ENCODE measurements at places on chromosomes 3 and 15. TPM values are rescaled to one million over a fixed set of nuclear protein-coding genes. Genes with fewer than 3 reads are reported as not detected.

DNA sequence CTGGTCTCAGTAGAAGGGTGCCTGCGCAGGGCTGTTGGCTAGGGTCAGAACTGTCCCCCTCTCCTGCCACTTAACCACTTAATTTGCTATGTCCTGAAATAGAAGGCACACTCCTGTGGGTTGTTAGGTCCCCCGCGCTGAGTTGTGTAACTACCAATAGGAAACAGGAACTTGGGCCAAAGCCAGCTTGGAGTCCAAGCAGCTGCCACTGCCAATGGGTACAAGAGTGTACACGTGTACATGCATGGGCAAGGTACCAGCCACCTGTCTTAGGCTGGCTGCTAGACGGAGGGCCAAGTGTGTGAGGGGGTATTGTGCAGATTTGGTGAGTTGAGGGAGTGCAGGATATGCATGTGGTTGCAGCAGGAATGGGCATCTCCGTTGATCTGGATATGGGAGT, 29.7 kb upstream of the POLG start:
- no peak for DNase-seq

GRCh38 chr15:29045717-29046116, 159.9 kb downstream of the APBA2 start:
- DNase-seq: no peak

- peak; percentile 28 for DNase-seq
These were observed 2.8 kb downstream of the DUSP7 start for GRCh38 chr3:52053307-52054304.

DNA sequence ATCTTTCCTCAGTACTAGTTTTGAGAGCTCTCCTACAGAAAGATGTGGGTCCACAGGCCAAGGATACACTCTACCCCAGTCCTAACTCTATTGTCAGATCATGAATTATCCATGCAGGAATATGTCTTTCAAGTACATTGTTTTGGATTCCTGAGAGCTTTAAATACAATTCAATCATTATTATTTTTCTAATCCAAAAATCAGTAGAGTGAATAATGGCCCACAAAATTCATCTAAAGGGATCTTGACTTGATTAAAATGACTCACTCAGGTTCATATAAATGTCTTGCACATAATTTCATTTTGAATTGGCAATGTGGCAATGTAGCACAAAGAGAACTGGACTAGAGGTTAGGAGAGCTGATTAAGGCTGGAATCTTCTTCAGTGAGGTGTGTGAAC, 93.9 kb downstream of the ZPLD1 start:
- no peak for DNase-seq

- DNase-seq: no peak
These were observed 13.1 kb upstream of the DENND4A start for GRCh38 chr15:65805019-65805745.

DNA sequence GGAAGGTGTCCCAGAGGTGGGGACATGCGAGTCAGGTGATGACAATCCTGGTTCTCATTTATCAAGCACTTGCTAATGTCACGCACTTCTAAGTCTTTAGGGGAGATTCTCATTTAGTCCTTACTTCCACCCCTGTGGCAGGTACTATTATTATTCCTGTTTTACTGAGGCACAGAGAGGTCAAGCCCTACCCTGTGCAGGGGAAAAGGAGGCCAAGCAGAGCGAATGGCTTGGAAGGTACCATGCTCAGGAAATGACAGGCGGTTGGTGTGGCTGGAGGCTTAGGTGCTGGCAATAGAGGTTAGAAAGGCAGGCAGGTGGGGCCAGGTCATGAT, 268.9 kb downstream of the UACA start:
- DNase-seq: no peak

DNA sequence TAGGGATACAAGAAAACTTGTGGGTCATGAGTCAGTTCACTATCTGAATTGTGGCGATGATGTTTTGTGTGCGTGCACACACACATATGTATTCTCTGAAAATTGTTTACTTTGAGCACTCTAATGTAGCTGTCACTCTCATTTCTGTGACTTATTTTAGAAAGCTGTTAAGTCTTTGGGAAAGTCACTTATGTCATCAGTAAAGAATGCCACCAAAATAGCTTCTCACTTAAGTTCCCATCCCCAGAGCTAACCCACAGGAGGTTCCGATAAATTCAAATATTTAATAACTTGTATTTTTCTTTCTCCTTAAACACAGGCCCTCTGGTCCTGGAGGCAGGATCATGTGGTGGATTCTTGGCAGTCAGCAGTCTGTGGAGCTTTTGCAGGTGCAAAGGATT, 138.3 kb downstream of the LRIG1 start:
- DNase-seq: no peak

DNA sequence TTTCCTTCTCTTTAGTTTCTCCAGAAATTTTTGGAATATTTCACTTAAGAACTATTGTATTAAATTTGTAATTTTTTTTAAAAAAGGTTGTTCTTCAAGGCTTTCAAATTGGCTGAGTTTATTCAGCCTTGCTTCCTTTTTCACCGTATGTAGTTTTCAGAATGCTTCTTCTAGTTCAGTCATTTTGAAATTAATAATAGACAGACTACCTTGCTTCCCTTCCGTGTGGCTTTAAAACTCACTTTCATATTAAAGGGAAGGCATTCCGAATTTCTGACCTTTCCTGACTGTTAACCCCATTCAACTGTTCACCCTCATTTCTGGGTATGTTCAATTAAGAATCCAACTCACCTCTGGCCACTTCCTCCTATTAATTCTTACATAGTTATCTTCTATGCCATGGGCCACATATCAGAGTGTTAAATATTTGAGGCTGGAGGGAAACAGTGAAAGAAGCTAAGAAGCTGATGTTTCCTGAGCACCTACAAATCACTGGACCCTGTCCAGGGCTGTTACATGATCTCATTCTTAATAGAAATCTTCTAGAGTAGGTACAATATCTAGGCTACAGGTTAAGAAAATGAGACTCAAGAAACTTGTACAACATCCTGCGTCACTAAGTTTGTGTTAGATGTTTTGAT, 237.5 kb downstream of the P3H2 start:
- DNase-seq: no peak

GRCh38 chr15:70488002-70488605, 275.3 kb downstream of the UACA start:
- DNase-seq: peak; percentile 59

- DNase-seq: no peak
These were observed 7.9 kb downstream of the KBTBD8 start for GRCh38 chr3:67005974-67006373.

- DNase-seq: no peak
These were observed 435.5 kb upstream of the TGFBR2 start for GRCh38 chr3:30170681-30171438.

DNA sequence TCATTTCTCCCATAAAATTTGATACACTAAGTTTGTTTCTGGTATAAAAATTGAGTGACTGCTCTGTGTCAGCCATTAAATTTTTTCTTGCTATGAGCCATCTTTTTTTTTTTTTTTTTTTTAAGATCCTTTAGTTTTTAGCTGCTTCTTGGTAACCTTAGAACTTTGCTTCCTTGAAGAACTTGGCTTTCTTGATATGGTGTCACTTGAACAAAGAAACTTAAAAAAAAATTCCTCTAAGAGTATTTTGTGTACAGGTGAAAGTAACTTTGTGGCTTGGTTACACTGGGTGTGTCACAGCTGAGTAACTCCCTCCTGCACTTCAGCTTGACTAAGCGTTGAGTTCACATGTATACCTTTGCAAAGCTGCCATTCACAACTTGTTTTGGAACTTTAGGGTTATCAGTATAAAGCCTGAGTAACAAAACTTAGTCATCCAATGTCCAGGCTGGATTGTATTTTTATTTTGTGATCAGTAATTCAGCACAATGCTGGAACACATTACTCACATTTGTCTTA, 6.5 kb downstream of the CHD2 start:
- peak; percentile 88 for DNase-seq

- no peak for DNase-seq
These were observed 398.8 kb upstream of the ATP10A start for GRCh38 chr15:26261966-26262365.

DNA sequence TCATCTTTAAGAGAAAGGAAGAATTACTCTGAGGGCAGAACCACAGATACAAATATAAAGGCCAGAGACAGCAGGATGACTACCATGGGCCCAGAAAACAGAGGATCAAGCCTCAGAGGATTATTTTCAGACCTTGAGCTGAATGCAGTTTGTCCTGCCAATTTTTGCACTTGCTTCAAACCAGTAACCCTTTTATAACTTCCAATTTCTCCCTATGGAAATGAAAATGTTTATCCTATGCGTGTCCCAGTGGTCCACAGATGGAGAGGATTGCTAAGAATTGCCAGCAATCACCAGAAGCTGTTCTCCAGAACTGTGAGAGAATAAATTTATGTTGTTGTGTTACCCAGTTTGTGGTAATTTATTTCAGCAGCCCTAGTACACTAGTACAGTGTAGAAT, 26.4 kb upstream of the MME start:
- no peak for DNase-seq

- DNase-seq: no peak
These were observed 63.8 kb downstream of the CASR start for GRCh38 chr3:122247087-122247824.

DNA sequence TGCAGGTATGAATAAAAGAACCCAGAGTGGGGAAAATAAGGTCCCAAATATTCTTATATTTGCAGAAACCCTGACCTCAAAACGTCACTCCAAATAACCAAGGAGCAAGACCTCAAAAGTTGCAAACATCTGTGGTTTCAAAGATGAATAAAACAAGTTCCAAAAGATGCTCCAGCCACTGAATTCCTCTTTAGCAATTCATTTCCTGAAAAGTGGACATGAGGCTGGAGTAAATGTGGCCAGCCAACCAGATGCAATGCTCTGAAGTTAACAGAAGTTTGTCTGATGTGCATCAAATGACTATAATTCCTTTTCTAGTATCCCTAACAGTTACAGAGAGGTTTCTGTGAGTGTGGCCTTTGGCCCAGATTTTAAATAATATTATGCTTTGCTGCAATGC, 71.2 kb upstream of the WNT5A start:
- no peak for DNase-seq

- DNase-seq: peak; percentile 46
These were observed at the start of gene ALDH1L1 for GRCh38 chr3:126180477-126181397. Gene ALDH1L1, minus strand, starts transcription at chr3:126180586. Its CDS starts 19,607 bp downstream, at chr3:126160979.

DNA sequence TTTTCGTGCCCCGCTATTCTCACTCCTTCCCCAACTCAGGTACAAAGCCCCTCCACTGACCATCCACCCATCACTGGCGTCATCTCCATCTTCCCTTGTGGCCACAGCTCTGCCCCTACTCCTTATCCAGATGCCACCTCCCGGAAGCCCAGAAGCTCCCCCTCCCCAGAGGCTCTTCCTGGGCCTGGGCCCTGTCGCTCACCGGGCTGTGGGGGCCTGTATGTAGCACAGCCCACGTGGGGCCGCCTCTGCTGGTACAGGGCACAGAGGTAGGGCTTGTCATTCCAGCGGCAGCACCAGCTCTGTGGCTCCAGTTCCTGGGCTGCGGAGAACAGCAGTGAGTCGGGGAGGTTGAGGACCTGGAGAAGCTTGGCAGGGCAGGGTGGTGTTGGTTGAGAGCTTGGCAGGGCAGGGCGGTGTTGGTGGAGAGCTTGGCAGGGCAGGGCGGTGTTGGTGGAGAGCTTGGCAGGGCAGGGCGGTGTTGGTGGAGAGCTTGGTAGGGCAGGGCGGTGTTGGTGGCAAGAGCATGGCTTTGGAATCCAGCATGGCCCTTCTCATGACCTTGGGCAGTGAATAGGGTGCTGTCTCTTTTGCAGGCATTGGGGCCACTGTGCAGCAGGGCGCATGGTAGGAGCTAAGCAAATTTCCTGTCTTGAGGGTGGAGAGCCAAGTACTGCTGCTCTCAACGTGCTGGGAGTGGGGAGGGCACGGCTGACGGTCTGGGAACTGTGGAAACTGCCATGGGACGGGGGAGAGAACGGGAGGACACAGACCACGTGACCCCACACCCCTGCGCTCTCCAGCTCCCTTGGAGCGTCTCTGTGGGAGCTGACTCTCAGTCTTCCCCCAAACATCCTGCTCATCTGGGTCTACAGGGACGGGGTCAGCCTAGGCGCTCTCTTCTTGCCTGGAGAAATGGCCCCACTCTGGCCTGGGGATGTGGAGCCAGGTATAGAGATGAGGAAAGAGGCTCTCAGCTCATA, 43.4 kb downstream of the MUC20 start:
- DNase-seq: no peak

- no peak for DNase-seq
These were observed 2.2 kb upstream of the FOXB1 start for GRCh38 chr15:60001610-60002527.

DNA sequence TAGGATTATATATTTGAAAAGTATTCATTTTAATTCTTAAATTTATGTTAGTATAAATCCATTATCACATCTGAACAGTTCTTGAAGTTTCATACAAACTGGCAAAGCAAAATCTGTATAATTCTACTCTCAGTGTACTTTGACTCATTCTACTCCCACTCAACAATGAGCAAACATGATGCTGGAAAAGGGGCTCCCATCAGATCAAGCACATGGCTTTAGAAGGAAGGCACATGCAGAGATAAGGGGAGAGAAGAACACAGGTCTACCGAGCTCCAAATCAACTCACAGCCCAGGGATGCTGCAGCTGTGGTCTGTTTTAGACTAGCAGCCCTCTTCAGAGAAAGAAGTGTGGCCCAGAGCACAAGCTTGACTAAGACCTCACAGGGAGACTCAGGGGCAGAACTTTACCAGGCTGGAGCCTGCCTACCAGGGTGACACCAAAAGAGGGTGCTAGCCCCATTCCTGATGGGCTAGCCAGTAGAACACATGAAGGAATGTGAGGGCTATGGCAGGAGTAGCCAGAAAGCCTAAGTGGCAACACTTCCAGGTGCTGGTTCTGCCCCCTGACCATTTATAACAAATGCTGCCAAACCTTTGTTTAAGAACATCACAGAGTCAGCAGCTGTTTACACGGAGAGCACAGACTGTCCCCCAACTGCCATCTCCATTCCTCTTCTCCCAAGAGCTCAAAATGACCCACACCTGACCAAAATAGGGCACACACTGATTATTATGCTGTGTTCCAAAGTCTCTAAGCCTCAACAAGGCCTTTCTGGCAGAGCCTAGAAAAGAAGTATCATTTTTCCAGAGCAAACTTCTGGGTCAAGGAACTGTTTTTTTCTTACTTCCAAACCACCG, 19.5 kb downstream of the SEC22C start:
- DNase-seq: no peak

- DNase-seq: no peak
These were observed 361 bp upstream of the STXBP5L start for GRCh38 chr3:120907659-120908029.

LCTL gene
- not detected for total RNA-seq

SMCO1 gene
- total RNA-seq: not detected

NECTIN3 gene
- 34.3 TPM for total RNA-seq

TPRG1 gene
- total RNA-seq: 0.81 TPM

PAQR5 gene
- 48.3 TPM for total RNA-seq

GOLGA6L1 gene
- total RNA-seq: not detected

NR2E3 gene
- not detected for total RNA-seq

STRA6 gene
- total RNA-seq: 17.7 TPM

FILIP1L gene
- total RNA-seq: not detected

Data from Caki2 (cell line).